Fibroblast of skin of right biceps (primary cell): ENCODE measurements at places on chromosomes 7 and 10.

- DNase-seq: no peak
These were observed 54.9 kb downstream of the SEM1 start for GRCh38 chr7:96654630-96655188.

GRCh38 chr10:7297094-7297493, 113.7 kb downstream of the SFMBT2 start:
- DNase-seq: no peak

DNA sequence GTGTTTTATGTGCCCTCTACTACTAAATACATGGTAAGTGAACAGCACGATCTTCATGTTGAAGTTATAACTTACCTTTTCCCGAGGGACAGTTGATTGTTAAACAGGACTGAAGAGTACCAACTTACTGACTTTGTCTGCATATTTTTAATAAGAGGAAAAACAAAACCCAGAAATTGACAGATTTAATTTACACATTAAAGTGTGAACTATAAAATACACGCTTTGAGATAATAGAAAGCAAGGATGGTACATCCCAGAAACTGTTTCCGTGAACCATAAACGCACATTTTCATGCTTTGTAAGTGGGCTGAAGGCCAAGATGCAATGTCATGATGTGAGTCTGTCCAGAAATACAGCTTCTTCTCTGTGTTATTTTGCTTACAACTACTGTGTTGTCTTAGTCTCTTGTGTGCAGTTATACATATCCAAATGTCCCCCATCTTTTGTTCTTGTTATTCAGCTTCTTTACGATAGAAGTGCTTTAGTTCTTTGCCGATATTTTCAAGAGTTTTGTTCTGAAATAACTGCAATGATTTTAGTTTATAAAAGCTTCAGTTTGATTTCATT, 190.1 kb downstream of the MLLT10 start:
- DNase-seq: peak; percentile 31

GRCh38 chr10:104300736-104301292, 31.8 kb downstream of the GSTO2 start:
- peak; percentile 99 for DNase-seq

DNA sequence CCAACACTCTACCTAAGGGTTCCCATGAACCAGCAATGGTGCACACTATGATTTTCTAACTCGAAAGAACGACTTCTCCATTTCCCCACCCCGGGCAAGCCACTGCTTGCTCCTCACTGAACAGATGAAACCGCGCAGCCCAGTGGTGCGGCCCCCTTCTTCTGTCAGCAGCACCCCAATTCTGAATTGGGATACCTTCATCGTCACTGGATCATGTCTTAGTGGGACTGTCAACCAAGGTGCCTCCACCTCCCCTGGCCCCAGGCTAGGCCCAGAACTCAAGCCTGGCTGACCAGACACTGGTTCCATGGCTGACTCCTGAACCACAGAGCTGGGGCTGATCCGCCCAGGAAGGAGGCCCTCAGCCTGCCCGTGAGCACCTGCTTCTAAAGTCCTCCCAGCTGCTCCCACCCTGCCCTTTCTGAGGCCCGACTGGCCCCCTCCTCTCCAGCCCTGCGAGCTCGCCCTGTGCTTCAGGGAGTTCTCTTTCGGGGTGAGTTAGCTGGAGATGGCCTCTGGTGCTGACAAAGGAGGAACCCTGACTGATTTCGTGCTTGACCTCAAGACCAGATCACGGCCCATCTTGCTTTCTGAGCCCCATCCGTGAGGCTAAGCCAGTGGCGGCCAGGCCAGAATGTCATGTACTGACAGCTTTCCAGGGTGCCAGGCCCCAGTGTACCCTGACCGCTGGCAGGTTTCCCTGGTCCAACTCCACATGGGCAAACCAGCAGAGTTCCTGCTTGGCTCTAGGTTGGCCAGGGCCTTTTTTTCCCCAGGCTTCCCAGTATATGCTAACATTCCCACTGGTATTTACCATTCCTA, 44.5 kb downstream of the FAM53B start:
- no peak for DNase-seq

DNA sequence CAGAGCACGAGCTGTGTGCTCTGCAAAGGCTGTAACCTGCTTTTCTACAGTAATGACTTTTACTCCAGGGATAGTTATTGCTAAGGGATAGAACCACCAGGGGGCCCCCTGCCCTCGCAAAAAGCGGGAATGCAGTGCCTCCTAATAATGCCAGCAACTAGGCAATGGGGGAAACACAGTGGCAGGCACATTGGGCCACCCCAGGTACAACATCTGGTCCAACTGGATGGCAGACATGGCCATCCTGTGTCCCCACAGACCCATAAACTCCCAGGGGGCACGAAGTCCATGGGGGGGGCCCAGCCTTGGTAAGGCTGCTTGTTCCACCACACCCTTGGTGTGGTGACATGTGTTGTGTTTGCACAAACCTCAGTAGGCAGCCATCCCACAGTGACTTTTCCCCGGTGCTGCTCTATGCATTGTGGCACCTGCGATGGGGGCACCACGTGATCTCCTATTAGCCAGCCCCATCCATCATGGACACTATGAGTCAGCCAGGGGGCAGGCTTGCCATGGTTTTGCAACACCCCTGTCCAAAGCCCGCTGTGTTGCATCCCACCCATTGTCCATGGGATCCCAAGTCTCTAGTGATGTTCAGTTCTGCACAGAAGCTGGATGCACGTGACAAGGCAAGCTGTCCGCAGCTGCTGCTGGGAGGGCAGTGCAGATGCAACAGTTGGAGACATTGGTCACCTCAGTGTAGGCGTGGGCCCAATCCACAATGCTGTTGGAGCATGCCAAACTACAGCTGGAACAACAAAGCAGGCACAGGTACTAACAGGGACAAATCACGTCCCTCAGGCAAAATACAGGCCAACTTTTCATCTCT, 84.0 kb downstream of the ANLN start:
- peak; percentile 23 for DNase-seq

DNA sequence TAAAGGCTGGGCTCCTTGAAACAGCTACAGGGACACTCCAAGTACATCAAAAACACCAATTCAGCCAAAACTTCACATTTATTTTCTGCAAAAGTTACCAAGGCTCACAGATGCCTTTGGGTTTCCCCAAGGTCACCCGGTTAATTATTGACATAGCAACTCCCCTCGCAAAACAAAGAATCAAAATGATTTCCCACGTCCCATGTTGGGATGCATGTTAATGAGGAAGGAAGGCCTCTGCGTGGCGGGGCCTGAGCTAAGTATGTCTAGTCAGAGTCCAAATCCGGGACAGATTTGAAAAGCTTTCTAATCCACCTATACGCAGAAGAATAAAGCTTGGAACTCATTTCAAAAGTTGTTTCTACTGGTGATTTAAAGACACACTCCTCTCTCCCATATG, 535 bp upstream of the TMEM72 start:
- DNase-seq: no peak

GRCh38 chr10:3976718-3977117, 191.7 kb upstream of the KLF6 start:
- no peak for DNase-seq

GRCh38 chr7:157483971-157484410, 147.2 kb downstream of the DNAJB6 start:
- DNase-seq: no peak

DNA sequence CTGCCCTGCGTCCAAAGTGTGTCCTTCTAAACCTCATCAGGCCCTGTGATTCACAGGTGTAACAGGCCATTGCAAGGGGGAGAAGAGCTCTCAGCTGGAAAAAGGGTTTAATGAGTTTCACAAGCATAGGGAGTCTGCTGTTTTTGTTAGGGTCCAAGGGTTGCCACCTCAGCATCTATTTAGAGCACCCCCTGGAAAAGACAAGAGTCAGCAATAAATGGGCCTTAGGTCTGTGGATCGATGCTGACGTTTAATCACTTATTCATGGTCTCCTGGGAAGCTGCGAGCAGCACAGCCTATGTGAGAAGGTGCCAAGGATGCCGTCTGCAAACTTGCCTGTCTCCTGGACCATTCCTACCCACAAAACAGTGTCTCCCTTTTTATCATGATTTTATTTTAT, 78.4 kb upstream of the BAIAP2L1 start:
- DNase-seq: no peak

GRCh38 chr10:35456153-35456720, 119.9 kb downstream of the CCNY start:
- DNase-seq: no peak

- peak; percentile 43 for DNase-seq
These were observed 96.4 kb upstream of the AOAH start for GRCh38 chr7:36820527-36821170.

DNA sequence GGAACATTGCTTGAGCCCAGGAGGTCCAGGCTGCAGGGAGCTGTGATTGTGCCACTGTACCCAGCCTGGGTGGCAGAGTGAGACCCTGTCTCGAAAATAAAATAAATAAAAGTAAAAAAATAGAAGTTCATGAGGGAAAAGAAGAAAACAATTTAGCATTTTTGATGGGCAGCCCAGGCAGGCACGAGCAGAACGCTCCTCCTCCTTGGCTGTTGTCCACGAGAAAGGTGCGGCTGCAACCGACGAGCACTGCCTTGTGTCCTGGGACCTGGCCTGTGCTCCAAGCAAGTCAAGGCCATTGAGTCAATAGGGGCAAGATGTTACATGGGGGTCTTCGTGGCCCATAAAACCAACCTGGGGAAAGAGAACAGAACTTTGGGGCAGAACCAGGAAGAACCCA, 25.6 kb downstream of the EBF3 start:
- no peak for DNase-seq

DNA sequence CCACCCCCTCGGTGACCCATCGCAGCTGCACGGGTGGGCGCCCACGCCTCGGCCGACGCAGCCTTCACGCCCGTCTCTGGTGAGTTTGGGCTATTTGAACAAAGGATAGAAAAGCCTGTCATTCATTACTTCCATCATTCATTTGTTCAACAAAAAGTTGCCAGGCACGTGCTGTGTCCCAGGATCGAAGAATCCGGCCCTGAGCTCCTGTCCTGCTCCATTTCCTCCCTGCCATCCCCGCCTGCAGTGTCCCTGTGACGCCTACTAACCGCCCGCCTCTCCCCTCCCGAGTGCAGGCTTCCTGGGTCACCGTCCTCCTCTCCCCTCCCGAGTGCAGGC, 340.1 kb downstream of the WDR37 start:
- no peak for DNase-seq

- no peak for DNase-seq
These were observed 132.1 kb upstream of the CDK6 start for GRCh38 chr7:92968502-92968901.
